Activated CD4-positive, alpha-beta T cell treated with anti-CD3 and anti-CD28 coated beads, Interleukin-2, amount 50 U/mL, for 1 hour (primary cell): ENCODE measurements at places on chromosomes 3 and 15.

DNA sequence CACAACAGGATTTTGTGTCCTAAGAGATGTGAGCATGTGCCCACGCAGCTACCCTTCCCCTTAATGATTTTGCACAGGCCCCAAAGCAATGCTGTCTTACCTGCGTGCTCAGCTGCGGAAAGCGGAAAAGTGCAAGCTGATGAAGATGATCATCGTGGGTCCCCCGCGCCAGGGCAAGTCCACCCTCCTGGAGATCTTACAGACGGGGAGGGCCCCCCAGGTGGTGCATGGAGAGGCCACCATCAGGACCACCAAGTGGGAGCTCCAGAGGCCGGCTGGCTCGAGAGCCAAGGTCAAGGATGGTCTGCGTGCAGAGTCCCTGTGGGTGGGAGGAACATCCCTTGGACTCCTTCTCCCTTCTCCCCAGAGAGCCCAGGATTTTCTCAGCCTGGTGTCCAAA, 103.1 kb downstream of the LRRK1 start:
- no peak for DNase-seq

DNA sequence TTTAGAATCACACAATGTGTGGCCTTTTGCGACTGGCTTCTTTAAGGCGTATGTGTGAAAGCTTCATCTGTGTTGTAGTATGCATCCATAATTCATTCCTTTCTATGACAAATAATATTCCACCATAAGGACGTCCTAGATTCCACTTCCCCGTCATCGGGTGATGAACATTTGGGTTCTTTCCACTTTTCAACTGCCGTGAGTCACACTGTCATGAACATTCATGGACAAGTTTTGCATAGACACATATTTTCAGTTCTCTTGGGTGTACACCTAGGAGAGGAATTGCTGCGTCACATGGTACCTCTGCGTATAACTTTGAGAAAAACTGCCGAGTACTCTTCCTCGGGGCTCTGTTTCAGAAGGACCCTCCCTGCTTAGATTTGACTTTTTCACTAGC, 97.3 kb downstream of the TOP2B start:
- no peak for DNase-seq

DNA sequence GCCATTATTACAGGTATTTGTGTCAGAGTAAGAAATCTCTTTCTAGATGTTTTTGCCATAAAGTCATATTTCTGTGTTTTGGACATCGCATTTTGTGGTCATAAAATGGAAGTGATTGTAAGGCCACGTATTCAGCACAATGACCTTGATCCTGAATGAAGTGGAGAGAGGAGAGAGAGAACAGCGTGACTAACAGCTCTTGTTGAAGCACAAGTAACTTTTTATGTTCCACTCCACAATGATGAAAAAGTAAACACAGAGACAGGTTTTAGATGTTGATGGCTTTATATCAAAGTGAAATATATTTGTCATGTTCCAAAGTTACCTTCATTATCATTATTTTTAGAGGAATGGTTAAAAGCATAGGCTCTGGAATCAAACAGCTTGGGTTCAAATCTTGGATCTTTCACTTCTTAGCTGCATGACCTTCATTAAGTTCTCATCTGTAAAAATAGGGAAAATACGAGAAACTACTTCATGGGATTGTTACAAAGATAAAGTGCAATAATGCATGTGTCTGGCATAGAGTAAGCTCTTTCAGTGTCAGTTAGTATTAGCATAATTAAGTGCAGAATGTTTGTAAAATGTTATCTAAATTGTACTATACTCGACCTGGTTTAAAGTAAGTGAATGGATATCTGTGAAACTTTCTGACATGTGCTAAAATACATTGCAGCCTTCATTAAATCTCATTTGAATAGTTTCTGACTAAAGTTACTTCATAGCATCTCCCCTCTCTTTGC, 341.5 kb upstream of the DNAJC19 start:
- no peak for DNase-seq

GRCh38 chr3:54087581-54088410, 34.6 kb upstream of the CACNA2D3 start:
- DNase-seq = no peak

GRCh38 chr15:92226020-92226612, 167.6 kb upstream of the ST8SIA2 start:
- DNase-seq = no peak

GRCh38 chr3:174251681-174252080, 607.5 kb upstream of the NAALADL2 start:
- DNase-seq = no peak

DNA sequence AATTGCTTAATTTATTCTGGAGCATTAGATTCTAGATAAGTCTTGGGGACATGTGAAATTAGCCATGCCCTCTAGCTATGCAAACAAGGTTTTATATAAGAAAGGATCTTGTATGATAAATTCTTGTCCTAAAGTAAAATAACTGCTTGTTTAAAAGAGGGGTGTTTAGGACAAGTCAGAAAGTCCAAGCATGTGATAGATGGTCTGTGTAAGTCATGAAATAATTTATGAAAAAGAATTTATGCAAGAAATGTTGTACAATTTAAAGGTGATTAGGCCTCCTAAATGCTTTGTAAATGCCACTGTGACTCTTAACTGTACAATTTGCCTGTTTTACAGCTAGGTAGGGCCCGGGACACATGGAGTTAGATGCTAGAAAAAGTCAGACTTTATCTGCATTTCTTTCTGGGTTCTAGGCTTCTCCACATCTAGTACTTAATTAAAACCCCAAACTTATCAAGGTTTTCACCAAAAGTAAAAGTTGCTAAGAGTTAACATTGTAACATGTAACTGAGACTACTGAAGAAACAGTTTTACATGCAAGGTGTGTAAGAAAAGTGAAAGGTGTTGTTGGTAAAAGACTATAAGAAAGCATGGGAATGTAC, 13.2 kb downstream of the LINS1 start:
- DNase-seq = no peak

DNA sequence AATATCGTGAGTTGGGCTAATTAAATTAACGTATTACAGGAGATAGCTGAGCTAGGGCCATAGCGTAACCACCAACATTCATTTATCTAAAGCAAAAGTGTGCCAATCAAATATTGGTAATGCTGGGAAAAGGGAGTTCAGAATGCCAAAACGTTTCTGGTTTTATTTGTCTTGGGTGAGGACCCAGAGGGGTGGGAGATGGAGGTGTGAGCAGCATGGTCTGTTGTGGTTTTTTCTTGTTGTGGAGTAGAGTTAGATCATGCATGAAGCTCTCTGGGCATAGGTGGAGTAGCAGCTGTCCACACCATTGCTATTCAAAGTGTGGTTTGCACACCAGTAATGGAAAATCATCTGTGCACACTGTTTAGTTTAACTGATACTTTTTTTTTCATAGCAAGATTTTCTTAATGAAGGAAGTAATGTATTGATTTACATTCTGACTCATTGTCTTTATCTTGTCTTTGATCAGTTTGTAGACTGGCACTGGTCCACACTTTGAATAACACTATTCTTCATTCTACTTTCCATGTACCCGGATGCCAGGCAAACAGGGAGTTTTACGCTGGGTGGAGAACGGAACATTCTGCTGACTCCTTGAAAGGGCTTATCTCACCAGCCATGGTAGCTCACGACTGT, 50.8 kb upstream of the CRTC3 start:
- peak; percentile 6 for DNase-seq

DNA sequence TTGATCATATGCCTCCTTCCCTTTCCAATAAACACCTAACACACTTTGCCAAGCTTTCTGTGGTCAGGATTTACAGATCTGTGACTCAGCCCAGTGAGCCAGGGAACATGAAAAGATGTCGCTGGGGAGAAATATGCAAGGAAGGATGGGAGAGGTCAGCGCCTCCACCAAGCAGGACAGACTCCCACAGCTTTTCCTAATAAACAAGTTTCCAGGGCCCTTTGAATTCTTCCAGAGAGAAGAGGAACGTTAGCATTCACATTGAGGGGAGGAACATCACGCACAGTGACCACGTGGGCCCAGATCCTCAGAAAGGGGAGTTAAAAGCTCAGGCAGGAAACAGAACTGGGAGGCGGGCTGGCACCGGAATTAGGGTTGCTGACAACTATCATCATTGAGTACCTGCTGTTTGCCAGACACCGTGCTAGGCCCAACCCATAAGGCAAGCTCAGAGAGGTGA, 33.3 kb upstream of the MRPS22 start:
- no peak for DNase-seq

GRCh38 chr3:152269831-152270734, 1.4 kb downstream of the MBNL1 start:
- DNase-seq = peak; percentile 44

GRCh38 chr3:137348936-137349335, 391.2 kb downstream of the IL20RB start:
- DNase-seq = no peak

GRCh38 chr3:189273736-189274135, 102.0 kb downstream of the TPRG1 start:
- no peak for DNase-seq

- no peak for DNase-seq
Measured at GRCh38 chr3:190339130-190339529, 16.9 kb upstream of the CLDN1 start.

DNA sequence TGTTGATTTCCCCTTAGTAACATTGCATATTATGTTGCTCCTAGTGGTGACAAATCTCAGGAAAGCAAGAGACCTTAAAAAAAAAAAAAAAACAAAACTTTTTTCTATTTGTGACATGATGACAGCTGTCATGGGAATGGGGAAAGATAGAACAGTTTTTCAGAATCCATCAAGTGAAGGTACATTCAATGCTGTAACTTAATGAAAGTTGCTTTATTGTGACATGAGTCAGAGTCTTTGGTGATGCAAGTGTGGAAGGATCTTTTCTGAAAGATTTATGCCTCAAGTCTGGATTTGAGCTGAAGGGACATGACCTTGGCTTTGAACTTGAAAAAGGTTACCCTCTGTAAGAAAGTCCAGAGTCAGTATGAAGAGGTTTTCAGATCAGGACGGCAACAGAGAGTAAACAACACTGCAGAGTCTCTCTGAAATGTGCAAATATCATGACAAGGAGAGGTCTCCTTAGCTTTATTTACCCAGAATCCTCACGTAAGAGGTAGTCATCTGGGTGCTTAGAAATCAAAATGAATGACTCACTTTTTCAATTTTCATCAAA, 424.7 kb downstream of the CNTN4 start:
- no peak for DNase-seq

DNA sequence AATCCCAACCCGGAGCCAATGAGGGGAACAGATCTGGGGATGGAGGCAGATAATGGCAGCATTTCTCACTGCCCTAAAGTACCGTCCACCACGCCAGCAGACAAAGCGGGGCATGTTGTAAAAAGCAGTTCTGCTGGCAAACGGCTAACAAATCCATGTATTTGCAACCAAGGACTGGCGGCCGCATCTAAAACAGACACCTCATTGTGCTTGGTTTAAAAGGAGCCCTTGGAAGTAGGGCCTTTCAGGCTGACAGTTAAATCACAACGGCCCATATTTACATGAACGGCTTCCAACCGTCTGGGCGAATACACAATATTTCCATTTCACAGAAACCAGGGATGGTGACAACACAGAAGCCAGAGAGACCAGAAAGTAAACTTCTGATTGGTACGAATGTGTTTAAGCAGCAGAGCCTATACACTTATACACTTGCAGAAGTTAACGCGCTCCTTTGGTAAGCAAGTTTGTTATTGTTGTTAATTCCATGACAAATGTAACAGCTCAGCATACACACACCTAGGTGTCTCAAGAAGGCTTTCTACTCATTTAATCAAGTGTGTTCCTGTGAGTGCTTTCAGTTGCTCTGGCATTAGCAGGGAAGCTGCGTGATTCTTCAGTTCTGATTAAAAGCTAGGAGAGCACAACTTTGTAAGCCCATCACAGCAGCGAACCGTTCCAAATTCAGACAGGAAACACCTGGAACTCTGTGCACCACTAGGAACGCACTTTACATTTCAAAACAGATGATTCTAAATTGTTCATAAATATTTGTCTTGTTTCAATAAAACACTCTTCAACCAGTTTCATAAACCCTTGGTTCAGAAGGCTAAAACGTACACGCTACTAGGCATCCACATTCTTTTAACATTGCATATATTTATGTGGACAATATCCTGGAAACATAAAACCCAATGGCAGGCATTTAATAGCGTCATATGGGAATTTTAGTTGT, 112.9 kb downstream of the PDZRN3 start:
- no peak for DNase-seq

GRCh38 chr15:77944002-77944867, 133.3 kb downstream of the TBC1D2B start:
- DNase-seq = peak; percentile 25

DNA sequence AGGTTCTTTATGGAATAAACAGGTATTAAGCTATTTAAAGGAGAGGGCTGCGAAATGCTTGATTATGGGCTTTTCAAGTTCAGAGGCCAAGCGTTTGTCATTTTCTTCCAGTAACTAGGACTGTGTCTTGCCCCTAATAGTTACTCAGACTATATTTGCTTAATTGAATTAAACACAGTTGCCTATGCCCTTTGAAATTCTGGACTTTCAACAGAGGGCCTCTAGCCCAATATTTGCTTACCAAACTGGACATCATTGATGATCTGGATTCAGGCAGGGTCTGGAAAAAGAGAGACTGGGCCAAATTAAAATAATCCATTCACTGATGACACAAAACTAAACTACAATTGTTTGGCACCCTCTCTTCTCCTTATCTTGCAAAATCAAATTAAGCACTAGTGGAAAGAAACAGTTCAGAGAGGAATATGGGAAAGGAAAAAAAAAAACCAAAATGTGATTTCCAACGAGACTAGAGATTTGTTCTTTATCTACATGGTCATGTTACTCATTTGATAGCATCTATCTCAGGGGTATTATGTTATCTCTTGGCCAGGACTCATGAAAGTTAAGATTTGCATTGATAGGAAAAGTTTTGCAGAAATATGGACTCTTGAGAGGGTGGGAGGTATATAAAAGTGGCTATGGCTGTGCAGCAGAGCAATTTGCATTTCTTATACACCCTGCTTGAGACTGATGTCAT, 75.1 kb upstream of the TSEN2 start:
- DNase-seq = no peak

DNA sequence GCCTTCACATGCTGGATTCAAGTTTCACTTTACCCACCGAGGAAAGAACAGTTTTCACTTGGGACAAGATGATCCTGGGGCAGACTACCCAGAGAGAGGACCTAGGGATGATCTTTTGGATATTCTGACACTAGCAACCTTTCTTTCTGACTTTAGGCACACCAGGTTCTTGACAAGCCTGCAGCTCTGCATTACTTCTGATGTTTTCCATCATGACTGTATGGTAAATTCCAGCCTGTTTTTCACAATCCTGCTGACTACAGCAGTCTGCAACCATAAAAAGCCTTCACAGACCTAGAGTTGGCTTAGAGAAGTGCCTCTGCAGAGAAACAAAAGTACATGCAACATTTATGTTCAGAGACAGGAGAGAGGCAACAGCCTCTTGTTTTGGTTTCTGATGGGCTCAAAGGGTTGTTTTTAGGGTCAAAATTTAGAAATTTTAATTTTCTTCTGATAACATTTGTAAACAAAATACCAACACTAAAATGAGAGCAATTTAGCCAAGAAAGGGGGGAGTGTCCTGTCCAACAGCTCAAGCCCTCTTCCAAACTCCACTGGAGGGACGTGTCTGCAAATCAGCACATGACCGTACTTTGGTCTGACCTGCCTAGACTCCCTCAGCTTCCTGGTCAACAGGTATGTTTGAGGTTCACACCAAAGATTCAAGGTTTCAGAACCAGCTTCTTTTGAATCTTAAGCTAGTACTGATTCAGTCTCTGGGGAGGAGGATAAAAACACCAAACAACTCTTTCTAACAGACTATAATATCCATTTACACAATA, 799 bp downstream of the ABI3BP start:
- no peak for DNase-seq

GRCh38 chr3:169510693-169511010, 152.9 kb downstream of the MECOM start:
- no peak for DNase-seq
